ENCODE measurements at places on chromosomes 5 and 9.

DNA sequence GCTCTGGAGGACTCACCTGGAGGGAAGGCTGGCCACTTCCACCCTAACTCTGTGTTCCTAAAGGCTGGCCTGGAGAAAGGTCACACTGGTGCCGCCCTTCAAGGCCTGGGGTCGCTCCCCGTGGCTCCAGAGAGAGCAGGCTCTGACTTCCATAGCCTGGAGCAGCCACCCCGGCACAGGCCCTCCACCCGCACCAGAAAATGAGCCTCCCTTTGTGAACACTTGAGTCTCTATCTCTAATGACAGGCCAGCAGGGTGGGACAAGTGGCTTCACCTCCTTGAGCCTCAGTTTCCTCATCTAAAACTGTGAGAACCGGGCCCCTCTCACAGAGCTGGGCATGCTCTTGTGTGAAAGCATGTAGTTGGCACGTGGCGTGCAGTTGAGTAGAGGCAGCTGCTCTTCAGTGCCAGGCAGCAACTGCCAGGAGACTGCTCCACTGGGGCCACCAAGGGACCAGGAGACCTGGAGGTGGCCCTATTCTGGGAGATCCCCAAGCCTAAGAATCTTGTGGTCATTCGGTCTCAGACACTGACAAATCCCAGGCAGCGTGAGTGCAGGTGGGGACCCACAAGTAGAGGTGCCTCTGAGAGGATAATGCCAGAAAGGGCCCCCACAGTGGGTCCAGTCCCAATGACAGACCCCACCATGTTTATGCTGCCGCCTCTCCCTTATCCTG lies 56.7 kb upstream of the GARNL3 start:
- no peak for DNase-seq

DNA sequence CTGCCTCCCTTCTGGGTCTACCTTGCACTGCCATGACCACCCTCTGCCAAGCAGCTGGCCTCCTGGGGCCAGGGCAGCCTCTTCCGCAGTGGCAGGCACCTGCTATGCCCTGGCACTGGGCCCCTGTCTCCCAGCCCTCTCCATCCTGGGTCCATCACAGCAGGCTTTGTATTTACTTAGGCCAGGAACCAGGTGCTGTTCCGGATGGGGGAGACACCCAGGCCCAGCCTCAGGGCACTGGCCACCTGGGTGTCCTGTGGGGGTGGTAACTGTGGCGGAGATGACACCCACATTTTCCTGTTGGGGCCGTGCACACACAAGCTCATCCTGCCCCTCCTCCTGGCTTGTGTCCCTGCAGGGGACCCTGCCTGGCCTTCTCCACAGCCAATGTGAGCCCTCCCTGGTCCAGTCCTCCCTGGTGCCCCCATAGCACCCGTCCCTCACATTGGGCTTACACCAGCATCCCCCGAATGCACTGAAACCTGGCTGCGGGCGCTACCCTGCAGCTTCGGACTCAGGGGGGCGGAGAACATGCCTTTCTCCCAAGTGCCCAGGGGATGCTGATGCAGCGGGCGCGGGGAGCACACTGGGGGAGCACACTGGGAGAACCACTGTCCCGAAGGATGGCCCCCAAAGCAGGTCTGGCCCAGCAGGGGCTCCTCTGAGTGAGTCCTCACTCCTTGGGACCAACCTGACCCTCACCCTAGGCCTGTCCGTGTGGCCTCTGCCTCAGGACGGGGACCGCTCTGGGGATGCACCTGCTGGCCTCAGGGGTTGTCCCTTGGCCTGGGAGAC lies 17.9 kb downstream of the FAM163B start:
- no peak for DNase-seq

- DNase-seq: no peak
Observed at GRCh38 chr5:115857057-115857479, 15.3 kb downstream of the AP3S1 start.

DNA sequence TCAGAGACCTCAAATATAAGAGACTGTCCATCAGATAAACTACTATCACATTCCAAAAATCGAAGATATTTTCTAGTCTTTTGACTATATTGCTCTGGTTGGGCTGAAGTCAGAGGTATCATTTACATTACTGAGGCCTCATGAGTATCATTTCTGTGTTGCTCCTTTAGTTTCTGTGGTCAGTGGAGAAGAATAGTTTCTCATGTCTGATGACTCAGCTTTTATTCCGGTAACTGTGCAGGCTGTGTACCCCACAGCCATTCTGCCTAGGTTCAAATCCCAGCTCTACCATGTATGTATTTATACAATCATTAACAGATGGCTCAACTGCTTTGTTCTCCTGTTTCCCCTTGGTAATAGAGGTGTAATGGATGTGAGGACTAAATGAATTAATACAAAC lies 179.3 kb downstream of the ALDH1A1 start:
- DNase-seq: no peak

GRCh38 chr5:76867827-76868693 lies 18.2 kb downstream of the S100Z start:
- DNase-seq: peak; percentile 72

GRCh38 chr5:39177631-39177964 lies 41.8 kb downstream of the FYB1 start:
- DNase-seq: peak; percentile 12

- DNase-seq: no peak
Observed at GRCh38 chr5:172482156-172483020, 28.1 kb upstream of the SH3PXD2B start.

GRCh38 chr9:124414612-124415011 lies 630 bp downstream of the PSMB7 start:
- no peak for DNase-seq
